Activated CD4-positive, alpha-beta memory T cell treated with anti-CD3 and anti-CD28 coated beads, Interleukin-2, amount 10 ng/mL, durations not matched to agents 7 days and 5 days (primary cell): ENCODE measurements at places on chromosomes 5 and 9. TPM values are rescaled to one million over a fixed set of nuclear protein-coding genes. Genes with fewer than 3 reads are reported as not detected.

CLK4 gene
- 29.5 TPM for total RNA-seq

PLPPR1 gene
- total RNA-seq, result not detected

PPP1R26 gene
- total RNA-seq, result 4.7 TPM

IL5 gene
- 3.3 TPM for total RNA-seq

CSF2 gene
- 30.8 TPM for total RNA-seq

TRPM6 gene
- total RNA-seq, result not detected

SH3PXD2B gene
- 0.25 TPM for total RNA-seq

FBXW11 gene
- 38.8 TPM for total RNA-seq

ECSCR gene
- total RNA-seq, result not detected

RAB3C gene
- total RNA-seq, result not detected

LCN15 gene
- total RNA-seq, result not detected

LHX6 gene
- total RNA-seq, result not detected

TAS2R1 gene
- not detected for total RNA-seq

TUSC1 gene
- total RNA-seq, result not detected

WDR31 gene
- total RNA-seq, result 1.4 TPM

DAB2IP gene
- total RNA-seq, result not detected

ZBTB5 gene
- 10.6 TPM for total RNA-seq

SLC34A3 gene
- total RNA-seq, result not detected

CATSPER3 gene
- 0.88 TPM for total RNA-seq

OLFML2A gene
- total RNA-seq, result not detected

STK32A gene
- total RNA-seq, result not detected

GRIA1 gene
- total RNA-seq, result not detected
